ENCODE measurements at places on chromosomes 7 and 10. TPM values are rescaled to one million over a fixed set of nuclear protein-coding genes. Genes with fewer than 3 reads are reported as not detected.

PROSER2 gene
- 2.0 TPM for total RNA-seq

CTAGE8 gene
- total RNA-seq: 0.60 TPM

DNAJC2 gene
- total RNA-seq: 20.1 TPM

ING3 gene
- 13.8 TPM for total RNA-seq

BRI3 gene
- 193 TPM for total RNA-seq

GPR22 gene
- not detected for total RNA-seq

ACBD7 gene
- total RNA-seq: not detected

TFR2 gene
- 0.83 TPM for total RNA-seq

C10orf62 gene
- 0.19 TPM for total RNA-seq

KAZALD1 gene
- total RNA-seq: 6.5 TPM

FBXL13 gene
- total RNA-seq: 1.7 TPM

DNA sequence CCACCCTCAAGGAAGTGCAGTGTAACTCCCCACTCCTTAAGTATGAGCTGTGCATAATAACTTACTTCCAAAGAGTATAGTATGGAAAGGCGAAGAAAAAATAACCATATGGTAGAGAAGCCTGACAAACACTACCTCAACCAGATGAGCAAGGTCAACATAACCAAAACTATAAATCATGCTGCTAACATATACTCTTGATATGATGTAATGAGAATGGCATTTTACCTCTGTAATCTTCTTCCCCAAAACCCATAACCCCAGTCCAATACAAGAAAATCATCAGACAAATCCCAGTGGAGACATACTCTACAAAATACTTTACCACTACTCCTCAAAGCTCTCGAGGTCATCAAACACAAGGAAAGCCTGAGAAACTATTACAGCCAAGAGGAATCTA is 15.8 kb downstream of the OSBPL3 start:
- DNase-seq: no peak

- DNase-seq: no peak
These were observed 151.4 kb upstream of the PRPS1L1 start for GRCh38 chr7:18179093-18179492.

DNA sequence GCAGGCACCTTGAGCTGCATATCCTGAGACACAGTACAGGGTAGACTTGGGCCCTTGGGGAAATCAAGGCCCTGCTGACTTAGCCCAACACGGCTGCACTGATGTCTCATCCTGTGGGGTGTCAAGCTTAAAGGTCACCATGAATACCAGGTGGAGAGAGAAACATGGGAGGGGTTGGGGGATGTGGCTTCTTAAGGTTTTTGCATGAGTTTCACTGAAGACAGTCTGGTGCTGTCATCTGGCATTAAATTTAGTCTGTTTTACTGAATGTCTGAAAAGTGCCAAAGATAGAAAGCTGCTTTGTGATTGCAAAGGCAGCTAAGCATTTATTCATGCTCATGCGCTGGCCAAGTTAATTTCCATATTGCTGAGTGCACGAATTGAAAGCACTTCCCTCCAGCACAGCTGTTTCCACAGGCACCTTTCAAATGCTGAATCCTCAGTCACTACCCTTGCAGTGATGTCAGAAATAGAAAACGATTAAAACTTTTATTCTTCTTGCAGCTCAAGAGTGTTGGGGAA is 102.1 kb downstream of the OSBPL3 start:
- no peak for DNase-seq

GRCh38 chr7:111261496-111261895 is 170.6 kb downstream of the LRRN3 start:
- DNase-seq: no peak

DNA sequence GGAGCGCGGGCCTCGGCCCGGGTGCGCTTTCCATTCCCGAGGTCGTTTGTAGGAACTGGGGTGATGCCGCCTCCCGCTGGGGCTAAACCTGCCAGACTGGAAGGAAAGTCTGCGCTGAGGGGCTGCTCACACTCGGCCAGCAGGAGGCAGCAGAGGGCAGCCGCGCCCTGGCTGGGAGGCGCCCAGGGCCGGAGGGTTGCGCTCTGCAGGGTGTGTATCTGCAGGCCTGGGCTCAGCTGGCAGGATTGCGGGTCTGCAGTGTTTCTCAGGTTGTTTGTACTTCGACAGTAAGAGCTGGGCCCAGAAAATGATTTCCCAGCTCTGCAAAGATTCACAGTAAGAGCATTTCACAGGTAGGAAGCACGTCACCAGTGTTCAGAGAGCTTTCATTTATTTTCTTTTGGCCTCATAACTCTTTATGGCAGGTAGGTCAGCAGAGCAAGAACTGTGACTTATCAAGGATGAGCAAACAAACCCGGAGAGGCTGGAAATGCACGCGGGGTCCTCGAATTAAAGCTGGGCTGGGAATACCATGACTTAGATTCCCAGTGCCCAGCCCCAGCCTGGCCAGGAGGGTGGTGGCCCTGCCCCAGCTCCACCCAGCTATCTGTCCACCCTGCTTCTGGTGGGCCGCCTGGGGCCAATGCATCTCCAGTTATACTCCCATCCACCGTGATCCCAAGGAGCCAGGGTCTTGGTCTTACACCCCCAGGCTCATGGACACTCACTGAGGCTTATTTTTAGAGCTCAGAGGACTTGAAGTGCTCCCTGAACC is 15.2 kb upstream of the PPP2R2D start:
- peak; percentile 91 for DNase-seq

GRCh38 chr7:44097064-44097932 is 6.8 kb upstream of the AEBP1 start:
- no peak for DNase-seq

GRCh38 chr7:35450456-35451214 is 196.7 kb upstream of the TBX20 start:
- no peak for DNase-seq

- no peak for DNase-seq
These were observed 2.0 kb downstream of the PPP1R17 start for GRCh38 chr7:31688996-31689395.

GRCh38 chr7:155594163-155594732 is 47.9 kb upstream of the CNPY1 start:
- peak; percentile 70 for DNase-seq

DNA sequence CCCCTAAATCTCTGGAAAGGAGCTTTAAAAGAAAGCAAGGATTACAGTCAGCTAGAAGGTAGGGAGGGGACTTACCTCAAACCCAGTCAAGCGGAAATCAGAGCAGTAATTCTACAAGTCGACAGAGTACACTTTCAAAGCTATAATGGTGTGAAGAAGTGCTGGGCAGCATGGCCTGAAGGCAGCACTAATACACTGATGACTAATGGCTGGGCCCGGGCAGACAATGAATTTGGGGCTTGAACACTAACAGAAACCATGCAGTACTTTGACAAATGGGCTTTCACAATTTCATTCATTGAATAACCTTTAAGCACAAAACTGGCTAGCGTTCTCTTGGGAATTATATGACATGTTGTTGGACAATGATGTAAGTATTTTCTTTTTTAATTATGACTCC is 4.7 kb downstream of the GLI3 start:
- no peak for DNase-seq

DNA sequence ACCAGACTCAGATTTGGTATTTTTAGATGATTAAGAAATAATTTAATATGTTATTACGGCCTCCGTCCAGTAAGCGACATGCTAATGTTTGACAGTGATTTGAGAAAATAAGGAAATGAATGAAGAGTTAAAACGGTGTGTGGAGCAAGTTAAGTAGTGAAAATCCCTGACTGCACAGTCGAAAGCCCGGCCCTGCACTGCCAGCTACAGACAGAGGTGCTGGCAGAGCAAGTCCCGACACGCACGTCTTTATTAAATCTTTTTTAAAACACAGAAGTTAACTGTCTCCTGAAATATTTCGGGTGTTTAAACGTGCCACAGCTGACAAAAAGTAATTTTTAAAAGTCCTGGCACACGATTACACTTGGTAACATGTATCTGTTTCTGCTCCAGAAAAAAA is 293.4 kb upstream of the RNF32 start:
- no peak for DNase-seq

DNA sequence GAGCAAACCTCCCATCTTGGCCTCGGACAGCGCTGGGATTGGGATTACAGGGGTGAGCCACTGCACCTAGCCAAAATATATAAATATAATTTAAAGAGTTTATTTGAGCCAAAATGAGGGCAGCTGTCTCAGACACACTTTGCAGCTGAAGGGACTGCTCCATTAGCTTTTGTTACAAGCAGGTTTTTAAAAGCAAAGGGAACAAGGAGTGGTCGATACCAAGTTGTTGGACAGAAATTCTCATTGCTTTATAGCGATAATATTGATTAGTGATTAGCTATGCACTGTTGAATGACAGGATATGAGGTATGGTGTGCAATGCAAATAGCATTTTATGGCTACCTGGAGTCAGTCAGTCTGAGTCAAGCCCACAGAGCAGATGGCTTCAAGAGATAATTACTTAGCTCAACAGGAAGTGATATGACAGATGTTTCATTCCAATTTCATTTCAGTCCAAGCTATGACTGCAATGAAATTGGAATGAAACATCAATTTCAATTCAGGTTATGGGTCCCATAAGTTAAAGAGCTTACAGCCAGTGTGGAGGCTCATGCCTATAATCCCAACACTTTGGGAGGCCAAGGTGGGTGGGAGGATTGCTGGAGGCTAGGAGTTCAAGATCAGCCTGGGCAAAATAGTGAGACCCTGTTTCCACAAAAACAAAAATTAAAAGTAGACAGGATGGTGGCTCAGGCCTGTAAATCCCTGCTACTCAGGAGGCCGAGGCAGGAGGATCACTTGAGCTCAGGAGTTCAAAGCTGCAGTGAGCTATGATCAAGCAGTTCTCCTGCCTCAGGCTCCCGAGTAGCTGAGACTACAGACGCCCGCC is 23.1 kb downstream of the TYW1 start:
- DNase-seq: peak; percentile 64

- DNase-seq: no peak
These were observed 5.5 kb upstream of the PRKAR1B start for GRCh38 chr7:732556-732955.

GRCh38 chr7:83301416-83301815 is 138.7 kb upstream of the PCLO start:
- DNase-seq: no peak

DNA sequence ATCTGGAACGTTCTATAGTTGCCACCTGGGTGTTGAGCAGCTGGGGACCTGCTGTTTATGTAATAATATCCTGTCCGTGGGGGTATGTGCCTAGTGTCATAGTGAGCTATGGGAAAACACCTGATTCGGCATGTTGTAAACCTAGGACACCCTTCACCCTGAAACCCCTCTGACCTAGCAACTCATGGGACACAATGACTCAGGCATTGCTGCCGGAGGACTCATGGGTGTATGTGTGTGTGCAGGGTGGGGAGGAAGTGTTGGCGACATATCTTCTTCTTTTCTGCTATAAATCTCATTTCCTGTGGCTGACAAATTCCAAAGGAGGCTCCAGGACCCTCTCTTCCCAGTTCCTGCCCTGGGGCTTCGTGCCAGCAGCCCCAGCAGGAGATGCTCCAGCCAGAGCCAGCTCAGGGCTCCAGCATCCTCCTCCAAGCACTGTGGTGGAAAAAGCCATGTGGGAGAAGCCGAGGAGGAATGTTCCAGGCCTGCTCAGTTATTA is 77.0 kb upstream of the PODXL start:
- DNase-seq: no peak

DNA sequence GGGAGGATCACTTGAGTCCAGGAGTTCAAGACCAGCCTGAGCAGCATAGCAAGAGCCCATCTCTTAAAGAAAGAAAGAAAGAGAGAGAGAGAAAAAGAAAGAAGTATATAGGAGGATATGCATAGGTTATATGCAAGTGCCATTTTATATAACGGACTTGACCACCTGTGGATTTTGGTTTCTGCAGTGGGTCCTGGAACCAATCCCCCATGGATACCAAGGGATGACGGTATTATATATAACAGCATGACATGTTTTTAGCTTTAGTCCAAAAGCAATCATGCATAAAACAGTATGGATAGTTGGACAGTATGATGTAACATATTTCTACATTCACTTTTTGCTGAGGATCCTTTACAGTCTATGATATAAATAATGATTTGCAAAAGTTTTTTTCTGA is 45.3 kb downstream of the DLD start:
- DNase-seq: no peak

DNA sequence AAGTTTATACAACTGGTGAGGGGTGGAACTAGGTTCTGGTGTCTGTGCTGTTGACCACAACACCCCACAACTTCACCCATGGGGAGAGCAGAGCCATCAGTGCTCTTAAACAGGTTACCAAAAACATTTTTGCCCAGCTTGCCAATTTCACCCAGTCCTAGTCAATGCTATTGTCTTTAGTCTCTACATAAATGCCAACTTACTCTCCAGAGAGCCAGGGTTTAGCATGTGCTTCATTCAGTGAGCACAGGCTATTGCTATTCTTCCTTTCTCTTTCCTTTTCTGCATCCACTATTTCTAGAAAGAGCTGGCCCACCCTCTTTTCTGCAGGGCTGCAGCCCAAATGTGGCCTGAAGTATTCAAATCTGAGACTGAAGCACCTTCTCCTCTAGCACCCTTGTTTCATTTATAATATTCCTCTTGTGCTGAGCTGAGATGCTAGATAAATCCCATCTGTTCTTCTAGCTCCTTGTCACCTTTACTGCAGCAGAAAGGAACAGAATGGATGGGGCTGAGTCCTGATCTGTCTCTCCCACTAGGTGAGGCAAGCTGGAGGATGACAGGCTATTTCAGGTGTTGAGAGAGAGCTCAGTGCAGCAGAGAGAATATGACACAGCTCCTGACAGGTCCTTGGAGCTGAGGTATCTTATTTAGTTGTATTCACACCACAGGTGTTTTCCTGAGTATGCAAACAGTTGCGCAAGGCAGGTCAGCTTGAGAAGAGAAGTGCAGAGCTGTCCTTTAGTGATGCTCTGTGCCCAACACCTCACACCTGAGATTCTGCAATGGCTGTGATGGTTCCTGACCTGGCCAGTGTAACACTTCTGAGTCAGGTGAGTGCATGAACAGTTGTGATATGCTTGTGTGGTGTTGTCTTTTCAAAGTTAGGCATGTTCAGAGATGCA is 819.2 kb downstream of the CCSER2 start:
- no peak for DNase-seq
